ENCODE measurements at places on chromosomes 2 and 18.

DNA sequence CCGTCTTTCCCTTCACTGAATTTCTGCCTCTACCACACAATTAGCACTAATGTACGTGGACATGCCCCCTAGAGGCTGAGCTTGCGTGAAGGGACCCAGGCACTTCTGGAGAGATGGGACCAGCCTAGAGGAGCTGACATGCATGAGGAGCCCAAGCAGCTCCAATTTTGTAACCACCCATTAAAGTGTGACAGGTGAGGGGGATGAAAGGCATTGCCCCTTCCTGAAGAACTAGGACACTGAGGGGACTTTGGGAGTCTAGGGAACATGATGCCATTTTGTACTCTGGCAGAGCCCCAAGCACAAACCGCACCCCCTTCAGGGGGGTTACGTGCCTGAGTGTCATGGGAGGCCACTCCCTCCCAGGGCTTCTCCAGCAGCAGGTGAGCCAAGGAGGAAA lies 63.6 kb downstream of the HNRNPLL start:
- DNase-seq = no peak

- DNase-seq = no peak
These were observed 85.3 kb upstream of the EFEMP1 start for GRCh38 chr2:56008661-56009431.

- no peak for DNase-seq
These were observed 89.1 kb downstream of the ETAA1 start for GRCh38 chr2:67486041-67486796.

- no peak for DNase-seq
These were observed 91.4 kb downstream of the LDLRAD4 start for GRCh38 chr18:13309748-13310670.

DNA sequence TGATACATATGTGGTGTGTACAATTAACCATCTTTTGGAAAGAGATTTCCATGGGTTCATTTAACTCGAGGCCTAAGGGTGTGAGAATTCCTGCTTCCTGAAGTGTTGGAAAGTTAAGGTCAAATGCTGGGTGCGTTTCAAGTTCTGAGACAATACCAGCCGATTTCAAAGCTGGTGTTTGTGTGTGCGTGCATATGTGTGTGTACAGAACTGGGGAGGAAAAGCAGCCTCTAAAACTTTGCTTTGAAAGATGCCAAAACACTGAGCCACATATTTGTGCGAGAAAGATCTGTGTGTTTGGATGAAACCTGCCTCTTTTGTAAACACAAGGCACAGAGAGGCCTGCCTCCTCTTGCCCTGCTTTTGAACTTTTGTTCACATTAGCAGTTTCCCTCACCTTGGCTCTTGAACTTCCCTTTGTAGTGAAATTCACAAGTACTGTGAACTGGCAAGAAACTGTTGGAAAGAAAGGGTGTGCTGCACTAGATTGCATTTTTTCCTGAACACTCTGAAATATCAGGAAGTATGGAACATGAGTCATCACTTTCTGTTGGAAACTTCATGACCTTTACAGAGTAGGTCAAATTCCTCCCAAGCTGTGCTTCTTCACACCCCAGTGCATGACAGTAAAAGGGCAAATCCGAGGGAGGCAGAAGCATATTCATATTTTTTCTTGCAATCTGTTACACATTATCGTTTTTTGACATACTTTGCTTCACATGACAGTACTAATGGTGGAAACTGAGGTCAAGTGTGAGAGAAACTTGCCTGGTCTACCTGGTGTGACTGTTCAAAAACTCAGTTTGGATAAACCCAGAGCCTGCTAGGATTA lies 20.0 kb upstream of the CAVIN2 start:
- DNase-seq = no peak

- DNase-seq = no peak
These were observed 31.9 kb downstream of the GAD1 start for GRCh38 chr2:170848587-170848986.
